ENCODE measurements at places on chromosomes 13 and 19.

GRCh38 chr13:78701383-78701782 is 42.4 kb upstream of the OBI1 start:
- DNase-seq, result no peak

DNA sequence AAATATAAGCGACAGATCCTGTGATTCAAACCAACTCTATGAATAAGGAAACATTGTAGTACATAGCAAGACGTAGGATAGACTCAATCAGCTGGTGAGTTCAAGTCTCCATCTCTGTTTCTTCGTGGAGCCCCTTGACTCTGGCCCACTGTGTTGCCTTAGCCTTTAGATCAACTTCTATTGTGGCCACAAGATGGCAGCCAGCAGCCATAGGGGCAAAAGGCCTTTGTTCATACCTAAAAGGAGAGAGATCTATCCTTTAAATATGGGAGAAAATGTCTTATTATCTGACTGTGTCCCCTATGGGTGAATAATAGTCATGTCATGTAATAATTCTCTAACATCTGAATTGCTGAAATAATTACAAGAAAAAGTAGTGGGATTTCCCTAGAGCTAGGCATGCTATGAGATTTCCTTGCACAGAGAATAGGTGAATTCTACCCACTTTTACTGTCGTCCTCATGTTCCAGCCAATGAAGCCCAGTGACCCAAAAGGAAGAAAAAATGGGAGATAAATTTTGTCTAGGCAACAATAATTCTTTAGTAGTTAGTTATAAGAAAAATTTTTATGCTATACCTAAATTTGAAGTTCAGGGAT is 129.4 kb downstream of the PCDH20 start:
- peak; percentile 1 for DNase-seq

GRCh38 chr13:43786766-43787517 is at the start of gene ENOX1:
ENOX1 (minus strand) TSS chr13:43786972.
- peak; percentile 46 for DNase-seq

DNA sequence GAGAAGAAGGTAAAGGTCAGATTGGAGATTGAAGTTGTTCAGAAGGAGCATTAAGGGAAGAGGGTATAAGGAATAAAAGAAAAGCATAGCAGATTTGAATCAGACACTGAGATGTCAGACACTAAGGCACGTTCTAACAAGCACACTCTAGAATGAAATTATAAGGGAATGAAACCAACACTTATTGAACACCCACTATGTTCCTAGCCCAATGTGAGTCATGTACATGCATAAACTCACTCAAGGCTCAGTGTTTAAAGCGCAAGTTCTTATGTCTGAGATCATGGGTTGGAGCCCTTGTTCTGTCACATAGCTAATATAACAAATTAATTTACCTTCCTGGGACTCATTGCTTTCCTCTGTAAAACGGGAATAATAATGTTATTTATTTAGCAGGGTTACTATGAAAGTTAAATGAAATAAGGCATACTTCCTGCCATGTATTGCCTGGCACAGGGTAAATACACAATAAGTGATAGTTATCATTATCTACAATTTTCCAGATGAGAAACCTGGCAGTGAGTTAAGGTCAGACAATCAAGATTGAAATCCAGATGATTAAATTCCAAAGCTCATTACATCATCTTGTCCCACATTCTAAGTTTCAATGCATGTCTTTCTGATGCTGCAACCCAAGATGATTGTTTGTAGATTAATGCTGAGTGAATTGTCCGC is 68.3 kb upstream of the DACH1 start:
- no peak for DNase-seq

DNA sequence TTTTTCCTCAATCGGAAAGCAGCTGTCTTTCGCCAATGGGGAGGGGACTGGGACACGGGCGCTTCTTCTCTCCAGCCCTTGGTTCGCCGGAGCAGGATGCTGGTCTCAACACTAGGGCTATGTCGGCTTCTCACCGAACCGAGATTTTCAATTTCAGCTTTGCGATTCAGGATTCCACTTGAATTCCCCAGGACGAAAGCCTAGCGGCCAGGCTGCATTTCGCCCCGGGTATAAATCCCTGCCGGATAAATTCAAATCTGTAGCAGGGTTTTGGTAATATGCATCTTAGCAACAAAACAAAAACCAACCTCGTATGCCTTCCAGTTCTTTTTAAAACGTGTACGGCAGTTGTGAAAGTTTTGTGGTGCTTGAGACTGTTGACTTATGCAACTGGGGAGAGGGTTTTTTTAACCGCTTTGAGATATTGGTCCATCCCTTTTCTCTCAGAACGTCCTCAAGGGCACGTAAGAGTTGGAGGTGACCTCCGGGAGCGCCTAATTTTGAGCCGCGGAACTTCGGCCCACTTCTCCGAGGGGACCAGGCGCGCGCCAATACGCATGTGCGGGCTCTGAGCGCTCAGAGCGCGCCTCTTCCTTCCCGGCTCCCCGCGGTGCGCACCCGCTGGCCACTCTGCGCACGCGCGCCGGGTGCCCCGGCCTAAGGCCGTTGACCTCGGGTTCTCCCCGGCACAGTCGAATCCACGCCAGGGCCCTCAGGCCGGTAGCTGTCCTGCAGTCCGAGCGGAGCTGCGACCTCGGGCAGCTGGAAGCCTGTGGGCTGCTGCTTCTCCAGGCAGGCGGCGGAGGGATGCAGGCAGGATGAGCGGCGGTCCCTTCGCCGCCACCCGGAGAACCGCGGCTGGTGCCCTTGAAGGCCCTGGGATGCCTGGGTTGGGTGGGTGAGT is 7.6 kb downstream of the POU4F1 start:
- DNase-seq, result no peak

DNA sequence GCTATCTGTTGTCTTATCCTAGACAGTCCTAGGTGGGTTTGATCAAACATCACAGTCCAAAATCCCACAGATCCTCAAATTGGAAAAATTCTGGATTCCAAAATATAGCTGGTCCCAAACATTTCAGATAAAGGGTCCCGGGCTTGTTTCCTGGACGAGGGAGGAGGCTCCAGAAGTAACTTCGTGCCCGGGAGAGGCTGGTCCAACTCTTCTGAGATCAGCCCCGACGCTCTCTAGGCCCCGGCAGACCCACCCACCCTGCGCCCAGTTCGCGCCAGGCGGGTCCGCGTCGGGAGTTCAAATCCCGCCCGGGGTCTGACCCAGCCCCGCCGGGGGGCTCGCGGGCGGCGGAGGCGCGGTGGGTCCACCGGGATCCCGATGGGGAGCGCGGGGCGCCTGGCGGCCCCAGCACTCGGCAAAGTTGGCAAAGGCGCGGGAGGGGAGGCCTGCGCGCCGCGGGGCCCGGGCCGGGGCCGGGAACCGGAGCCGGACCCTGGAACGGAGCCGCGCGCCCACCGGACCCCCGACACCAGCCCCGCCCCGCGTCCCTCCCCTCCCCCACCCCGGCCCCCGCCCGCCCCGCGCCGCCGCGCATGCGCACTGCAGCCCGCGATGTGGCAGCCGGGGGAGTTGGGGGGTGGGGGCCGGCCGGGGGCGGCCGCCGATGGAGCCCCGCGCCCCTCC is 513 bp downstream of the MIER2 start:
- DNase-seq, result no peak

- no peak for DNase-seq
These were observed 11.6 kb upstream of the DHDH start for GRCh38 chr19:48921721-48922500.

DNA sequence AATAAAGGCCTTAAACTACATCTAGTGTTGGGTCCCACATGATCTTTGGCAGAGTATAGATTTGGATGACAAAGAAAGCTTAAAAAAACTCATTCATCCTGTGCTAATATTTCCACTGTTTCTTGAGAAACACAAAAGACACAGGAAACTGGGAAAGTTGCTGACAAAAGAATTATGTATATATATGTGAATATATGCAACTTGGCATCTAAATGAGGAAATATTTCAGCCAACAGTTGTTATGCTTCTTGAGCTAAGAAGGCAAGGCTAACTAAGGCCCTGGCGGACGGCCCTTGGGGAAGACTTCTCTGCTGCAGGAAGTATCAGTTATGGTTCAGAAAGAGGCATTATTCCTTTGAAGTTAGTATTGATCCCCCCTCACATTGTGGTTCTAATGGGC is 491.8 kb downstream of the DIAPH3 start:
- no peak for DNase-seq

DNA sequence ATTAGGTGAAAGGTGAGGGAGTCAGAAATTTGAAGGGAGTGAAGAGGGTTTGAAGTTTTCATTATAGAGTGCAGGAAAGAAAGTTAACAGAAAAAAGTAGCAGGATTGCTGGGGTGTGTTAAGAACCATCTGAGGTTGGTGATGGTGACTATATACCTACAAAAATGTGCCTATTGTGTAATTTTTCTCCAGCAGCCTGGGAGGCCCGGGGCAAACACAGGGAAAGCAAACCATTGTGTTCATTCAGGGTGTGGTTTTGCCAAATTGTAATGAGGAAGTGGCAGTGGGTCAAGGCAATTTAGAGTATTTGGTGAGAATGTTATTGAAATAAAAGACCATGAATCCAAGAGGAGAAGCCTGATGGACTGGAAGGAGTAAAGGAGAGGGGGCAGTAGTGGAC is 8.2 kb upstream of the SUCLA2 start:
- no peak for DNase-seq

- no peak for DNase-seq
These were observed 39.2 kb upstream of the SEMA6B start for GRCh38 chr19:4598712-4599111.

GRCh38 chr13:57558051-57558467 is 73.5 kb upstream of the PCDH17 start:
- DNase-seq, result no peak

DNA sequence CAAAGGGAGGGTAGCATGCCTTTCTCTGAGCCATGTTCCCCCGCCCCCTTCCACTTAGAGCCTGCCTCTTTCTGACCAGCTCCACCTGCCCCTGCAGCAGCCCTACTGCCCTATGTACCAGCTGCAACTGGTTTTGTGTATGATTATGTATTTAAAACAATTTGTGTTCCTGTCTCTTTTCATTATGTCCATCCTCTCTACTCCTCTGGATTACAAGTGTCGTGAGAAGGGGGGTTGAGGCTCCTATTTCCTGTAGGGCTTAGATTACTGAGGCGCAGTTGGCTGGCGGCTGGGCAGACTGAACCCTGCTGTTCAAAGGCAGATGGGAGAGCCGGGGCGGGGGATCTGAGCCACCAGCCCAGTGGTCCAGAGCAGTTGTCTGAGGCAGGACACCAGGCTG is 213.3 kb downstream of the KCNRG start:
- no peak for DNase-seq

GRCh38 chr19:7863157-7863970 is 10.8 kb downstream of the PRR36 start:
- DNase-seq, result no peak

DNA sequence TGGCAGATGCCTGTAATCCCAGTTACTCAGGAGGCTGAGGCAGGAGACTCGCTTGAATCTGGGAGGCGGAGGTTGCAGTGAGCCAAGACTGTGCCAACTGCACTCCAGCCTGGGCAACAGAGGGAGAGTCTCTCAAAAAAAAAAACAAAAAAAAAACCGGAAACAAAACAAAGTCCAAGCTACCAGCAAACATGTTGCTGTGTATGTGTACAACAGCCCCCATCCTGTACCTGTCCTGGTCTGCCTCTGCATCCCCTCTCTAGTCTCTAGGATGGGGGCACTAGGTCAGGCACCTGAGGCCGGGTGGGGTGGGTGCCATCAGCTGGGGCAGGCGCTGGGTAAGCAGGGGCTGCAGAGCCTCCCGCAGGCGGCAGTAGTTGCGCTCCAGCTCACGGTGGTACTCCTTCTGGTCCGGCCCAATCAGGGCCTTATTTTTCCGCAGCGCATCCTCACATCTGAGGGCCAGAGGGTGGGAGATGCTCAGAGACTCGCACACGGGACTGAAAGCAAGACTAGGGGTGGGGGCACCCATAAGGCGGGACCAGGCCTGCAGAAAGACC is 2.8 kb upstream of the KANK2 start:
- DNase-seq, result no peak

- no peak for DNase-seq
These were observed 14.4 kb upstream of the RFXAP start for GRCh38 chr13:36804588-36804987.

GRCh38 chr19:45115809-45116615 is 23.0 kb downstream of the PPP1R37 start:
- peak; percentile 79 for DNase-seq

DNA sequence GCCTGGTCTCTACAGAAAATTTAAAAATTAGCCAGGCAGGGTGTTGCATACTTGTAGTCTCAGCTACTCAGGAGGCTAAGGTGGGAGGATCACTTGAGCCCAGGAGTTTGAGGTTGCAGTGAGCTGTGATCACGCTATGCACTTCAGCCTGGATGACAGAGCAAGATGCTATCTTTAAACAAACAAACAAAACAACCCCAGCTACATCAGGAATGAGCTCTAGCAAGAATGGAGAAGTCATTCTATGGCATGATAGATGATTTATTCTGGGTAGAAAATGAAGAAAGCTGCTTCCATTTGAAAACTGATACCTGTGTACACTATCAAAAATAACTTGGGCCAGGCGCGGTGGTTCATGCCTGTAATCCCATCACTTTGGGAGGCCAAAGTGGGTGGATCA is 15.8 kb upstream of the SHISA2 start:
- no peak for DNase-seq

DNA sequence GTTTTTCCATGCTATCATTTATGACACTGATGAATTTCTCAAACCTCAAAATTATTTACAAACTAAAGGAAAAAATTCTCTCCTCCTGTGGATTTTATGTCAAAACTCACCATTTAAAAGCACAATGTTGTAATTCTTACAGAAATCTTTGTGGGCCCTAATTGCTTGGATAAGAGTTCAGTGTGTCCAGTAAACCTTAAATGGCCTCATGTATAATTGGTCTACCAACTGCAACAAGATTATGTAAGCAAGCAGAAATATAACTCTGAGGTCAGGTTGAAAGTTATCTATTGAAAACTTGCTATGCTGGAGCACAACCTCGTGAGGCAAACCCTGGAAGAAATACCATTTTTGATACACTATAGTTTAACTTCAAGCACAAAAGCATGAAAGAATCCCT is 22.0 kb downstream of the VWA8 start:
- no peak for DNase-seq

- no peak for DNase-seq
These were observed 37.2 kb downstream of the SLITRK1 start for GRCh38 chr13:83845106-83845505.

- DNase-seq, result peak; percentile 45
These were observed 11.8 kb upstream of the CSNK1G2 start for GRCh38 chr19:1929021-1929742.

GRCh38 chr13:66826398-66826797 is 403.7 kb downstream of the PCDH9 start:
- no peak for DNase-seq

DNA sequence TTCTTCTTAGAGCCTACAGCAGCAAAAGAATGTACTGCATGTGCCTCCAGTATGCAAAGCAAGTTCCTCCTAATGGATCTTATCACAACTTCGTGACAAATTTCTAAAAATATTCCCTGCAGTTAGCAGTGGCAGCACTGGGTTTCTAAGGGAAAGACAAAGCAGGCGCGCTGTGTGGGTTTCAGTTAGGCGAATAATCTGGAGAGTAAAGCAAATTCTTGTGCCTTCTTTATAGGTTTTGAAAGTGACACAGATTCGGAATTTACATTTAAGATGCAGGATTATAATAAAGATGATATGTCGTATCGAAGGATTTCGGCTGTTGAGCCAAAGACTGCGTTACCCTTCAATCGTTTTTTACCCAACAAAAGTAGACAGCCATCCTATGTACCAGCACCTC is 167.9 kb downstream of the LMO7 start:
- no peak for DNase-seq
